ENCODE measurements at places on chromosomes 6 and 20.

DNA sequence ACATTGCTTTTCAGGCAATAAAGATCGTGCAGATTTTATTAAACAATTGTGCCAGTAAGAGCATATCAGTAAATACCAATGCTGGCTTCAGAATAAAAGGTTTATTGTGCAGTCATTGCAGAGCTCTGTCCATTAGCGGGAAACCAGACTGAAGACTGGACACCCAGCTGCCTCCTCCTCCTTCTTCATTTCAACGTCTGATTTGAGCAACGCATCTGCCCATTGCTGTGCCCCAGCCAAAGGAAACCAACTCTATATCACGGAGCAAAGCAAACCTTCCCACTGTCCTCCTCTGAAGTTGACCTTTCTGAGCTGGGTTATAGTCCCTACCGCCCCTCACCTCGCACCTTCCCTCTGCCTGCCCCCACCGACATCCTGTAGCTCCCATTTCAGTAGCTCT, 80.8 kb downstream of the SLC22A23 start:
- peaks cover 46% of the 10 kb centered on the region for H3K4me1 ChIP-seq
- no peak overlapping the region for H3K4me3 ChIP-seq
- peak overlapping the region; percentile 1 for H3K27ac ChIP-seq
- no peak for DNase-seq
- H3K27me3 ChIP-seq = no peaks in the 10 kb centered on the region
- H3K36me3 ChIP-seq = peaks cover 2% of the 10 kb centered on the region

DNA sequence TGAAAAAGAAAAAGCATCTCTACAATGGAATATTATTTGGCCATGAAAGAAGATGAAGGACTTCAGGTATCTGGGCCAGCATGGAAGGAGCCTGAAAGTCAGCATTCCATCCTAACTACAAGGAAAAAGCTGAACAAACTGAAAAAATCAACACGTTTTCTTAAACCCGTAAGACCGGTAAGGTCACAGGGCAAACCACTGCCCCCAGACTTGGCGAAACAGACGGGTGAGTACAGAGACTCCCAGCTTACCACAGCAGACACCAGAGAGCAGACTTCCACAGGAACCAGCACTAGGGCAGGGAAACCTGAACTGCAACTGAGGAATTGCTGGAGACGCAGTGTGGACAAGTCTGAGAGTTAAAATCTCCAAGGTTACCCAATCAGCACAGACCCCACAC, 31.4 kb downstream of the BEND3 start:
- no peak overlapping the region for H3K4me3 ChIP-seq
- no peak for DNase-seq
- no peaks in the 10 kb centered on the region for H3K4me1 ChIP-seq
- H3K27ac ChIP-seq = no peak overlapping the region

DNA sequence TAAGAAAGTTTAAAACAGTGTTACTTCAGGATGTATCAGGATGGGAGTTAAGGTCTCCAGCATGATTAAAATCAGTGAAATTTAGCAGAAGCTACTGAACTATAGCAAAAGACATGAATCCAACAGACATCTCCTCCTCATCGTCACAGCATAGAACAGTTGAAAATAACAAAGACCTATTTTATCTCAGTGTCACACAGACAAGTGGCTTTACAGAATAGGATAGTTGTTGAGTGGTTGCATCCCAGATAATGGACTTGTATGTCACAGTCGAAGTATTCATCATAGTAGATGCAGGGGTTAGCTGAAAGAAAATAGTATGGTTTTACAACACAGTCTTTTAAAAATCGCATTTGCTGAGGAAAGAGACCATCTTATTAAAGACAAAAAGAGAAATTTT, 31.2 kb downstream of the CRISP1 start:
- no peak overlapping the region for H3K27ac ChIP-seq
- no peaks in the 10 kb centered on the region for H3K36me3 ChIP-seq
- H3K4me1 ChIP-seq = peaks cover 10% of the 10 kb centered on the region
- no peak overlapping the region for H3K4me3 ChIP-seq

DNA sequence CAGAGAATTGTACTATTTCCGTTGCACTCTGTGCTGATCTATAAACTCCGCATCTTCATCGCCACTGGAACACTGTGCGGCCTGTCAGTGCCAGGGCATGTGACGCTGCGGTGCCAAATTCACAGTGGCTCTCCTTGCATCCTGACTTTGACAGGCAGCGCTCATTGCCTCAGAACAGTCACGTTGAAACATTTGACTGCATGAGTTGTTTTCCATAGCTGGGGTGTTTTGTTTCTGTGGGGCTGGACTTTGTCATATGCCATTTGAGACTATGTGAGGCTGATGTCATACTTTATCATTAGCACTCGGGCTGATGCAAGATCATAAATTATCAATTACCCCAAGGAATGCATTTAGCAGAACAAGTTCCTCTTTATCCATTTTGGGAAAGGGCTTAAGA, 32.7 kb downstream of the CFAP61 start:
- no peak for DNase-seq
- no peaks in the 10 kb centered on the region for H3K4me1 ChIP-seq
- H3K27ac ChIP-seq = peak overlapping the region; percentile 12
- no peak overlapping the region for H3K4me3 ChIP-seq

DNA sequence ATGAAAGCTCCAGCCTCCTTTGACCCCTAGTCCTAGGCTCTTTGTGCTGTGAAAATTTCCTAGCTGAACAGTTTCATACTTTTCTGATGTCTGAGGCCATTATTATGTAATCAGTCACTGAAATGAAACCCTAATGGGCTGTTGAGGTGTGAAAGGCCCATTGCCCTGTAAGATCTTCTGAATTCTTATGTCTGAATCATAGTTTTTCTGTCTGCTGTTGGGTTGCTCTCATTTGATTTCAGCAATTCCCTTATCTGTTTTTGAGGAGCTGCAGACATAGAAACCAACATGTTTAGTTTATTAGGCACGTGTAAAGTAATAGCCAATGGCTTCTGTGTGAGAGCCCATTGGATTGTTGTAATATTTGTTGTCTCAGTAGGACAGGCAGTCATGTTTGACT, 118.1 kb downstream of the EYA4 start:
- peaks cover 9% of the 10 kb centered on the region for H3K4me1 ChIP-seq
- H3K4me3 ChIP-seq = no peak overlapping the region
- no peaks in the 10 kb centered on the region for H3K27me3 ChIP-seq

- H3K27ac ChIP-seq = no peak overlapping the region
- peaks cover 41% of the 10 kb centered on the region for H3K27me3 ChIP-seq
- DNase-seq = no peak
- no peaks in the 10 kb centered on the region for H3K36me3 ChIP-seq
- peak overlapping the region; percentile 85 for H3K4me3 ChIP-seq
Measured at GRCh38 chr6:166007349-166008263, 160.0 kb downstream of the TBXT start.

- H3K4me1 ChIP-seq = peaks cover 6% of the 10 kb centered on the region
- no peak overlapping the region for H3K4me3 ChIP-seq
- DNase-seq = no peak
- no peaks in the 10 kb centered on the region for H3K27me3 ChIP-seq
- peaks cover 17% of the 10 kb centered on the region for H3K36me3 ChIP-seq
Measured at GRCh38 chr20:437787-438486, 24.4 kb downstream of the TBC1D20 start.

Measured in neural crest cell (in vitro differentiated cells).